ENCODE measurements at places on chromosomes 4 and X.

DNA sequence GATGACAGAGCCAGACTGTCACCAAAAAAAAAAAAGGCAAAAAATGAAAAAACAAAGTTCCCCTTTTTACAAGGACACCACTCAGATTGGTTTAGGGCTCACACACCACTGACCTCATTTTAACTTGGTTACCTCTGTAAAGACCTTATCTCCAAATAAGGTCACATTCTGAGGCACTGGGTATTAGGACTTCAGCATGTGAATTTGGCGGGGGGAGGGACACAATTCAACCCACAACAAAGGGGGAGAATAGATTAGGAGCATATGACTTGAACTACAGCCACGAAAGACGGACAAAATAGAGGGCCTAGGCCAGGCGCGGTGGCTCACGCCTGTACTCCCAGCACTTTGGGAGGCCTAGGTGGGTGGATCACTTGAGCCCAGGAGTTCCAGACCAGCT, 31.0 kb upstream of the ARAF start:
- no peak for DNase-seq

DNA sequence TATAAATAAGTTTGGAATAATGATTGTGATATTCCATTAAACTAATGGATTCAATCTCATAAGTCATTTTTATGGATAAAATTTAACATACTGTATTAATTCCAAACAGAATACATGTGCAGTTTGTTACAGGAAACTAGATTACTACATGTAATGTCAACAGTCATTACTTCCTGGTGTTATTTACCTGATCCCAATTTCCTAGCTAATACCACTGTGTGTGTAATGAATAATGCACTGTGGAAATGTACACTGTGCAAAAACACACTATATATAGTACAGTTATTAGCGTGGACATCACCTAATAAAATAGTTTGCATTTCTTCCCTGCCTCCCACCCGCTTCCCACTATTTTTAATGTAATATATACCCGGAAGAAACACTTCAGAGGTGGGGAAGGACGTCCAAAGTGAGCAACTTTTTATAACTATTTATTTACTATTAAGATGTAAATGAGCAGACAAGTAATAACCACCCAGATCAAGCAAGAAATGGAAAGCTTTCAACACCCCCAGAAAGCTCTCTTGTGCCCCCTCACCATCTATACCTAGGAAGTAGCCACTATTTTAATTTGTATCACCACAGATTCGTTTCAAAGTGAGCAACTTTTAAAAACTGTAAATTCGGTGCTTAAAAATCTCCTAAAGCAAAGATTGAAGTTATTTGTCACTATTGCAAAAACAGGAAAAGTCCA, 219.1 kb downstream of the THOC2 start:
- no peak for DNase-seq

- no peak for DNase-seq
Measured at GRCh38 chrX:29903360-29903759, 312.0 kb upstream of the MAGEB2 start.

GRCh38 chrX:107025545-107025944, 25.5 kb upstream of the MORC4 start:
- DNase-seq: peak; percentile 7

GRCh38 chr4:114600672-114601071, 2.1 kb downstream of the UGT8 start:
- DNase-seq: no peak

DNA sequence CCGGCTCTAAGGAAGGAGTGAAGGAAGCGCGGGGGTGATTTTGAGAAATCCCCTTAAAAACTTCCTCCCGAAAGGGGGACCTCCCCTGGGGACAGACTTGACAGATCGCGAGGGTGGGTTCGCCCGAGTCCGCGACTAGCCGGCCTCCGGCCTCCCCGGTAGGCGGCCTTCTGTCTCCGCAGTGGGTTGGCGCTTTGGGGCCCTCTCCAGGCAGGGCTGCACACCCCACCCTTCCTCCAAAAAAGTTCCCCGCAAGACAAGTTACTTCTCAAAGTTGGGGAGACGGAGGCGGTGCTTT, 24.8 kb downstream of the HOPX start:
- DNase-seq: no peak

DNA sequence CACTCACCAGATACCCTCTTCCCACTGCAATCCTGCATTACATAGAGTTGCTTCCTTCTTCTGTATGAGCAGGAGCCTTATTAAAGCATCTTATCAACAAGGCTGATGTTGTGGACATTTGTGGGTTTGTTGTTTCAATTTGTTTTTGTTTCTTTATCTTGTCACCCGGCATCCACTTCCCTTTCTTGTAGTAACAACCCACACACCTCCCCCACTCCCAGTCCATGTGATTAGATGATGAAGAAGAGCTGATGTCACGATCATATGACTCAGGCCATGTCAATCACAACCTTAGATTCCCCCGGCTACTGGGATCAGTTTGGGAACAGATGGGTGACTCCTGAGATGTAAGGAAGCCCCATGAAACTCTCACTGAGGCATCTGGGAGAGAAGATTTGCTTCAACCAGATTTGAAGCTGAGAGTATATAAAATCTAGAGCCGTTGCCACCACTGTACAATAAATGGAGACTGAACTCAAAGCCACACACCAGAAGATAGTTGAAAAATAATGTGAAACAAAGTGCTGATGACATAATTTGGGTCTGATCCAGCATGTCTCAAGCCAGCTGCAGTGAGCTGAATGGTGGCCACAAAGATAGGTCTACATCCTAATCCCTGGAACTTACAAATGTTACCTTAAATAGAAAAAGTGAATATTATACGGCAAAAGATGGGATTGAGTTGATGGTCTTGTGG, 34.1 kb upstream of the SRD5A3 start:
- no peak for DNase-seq

- DNase-seq: peak; percentile 79
Measured at GRCh38 chr4:127162741-127163140, 470.0 kb upstream of the INTU start.

Data from fibroblast of skin of right biceps (primary cell).